ENCODE measurements at places on chromosomes 4 and X. TPM values are rescaled to one million over a fixed set of nuclear protein-coding genes. Genes with fewer than 3 reads are reported as not detected.

PF4V1 gene
- not detected for total RNA-seq

GPR143 gene
- not detected for total RNA-seq

GSX2 gene
- total RNA-seq: 0.33 TPM

IL13RA2 gene
- 42.1 TPM for total RNA-seq

ZNF674 gene
- total RNA-seq: 6.9 TPM

TMPRSS11F gene
- not detected for total RNA-seq

C4orf36 gene
- 2.8 TPM for total RNA-seq

CYBB gene
- under 0.01 TPM for total RNA-seq

GATA1 gene
- not detected for total RNA-seq

FAM13A gene
- total RNA-seq: 21.1 TPM

PHEX gene
- total RNA-seq: 1.7 TPM

DMP1 gene
- not detected for total RNA-seq

SATL1 gene
- total RNA-seq: not detected

Data from fibroblast of lung (primary cell).